Karpas-422 (cell line): ENCODE measurements at places on chromosomes 13 and 19.

- no peak overlapping the region for H3K4me3 ChIP-seq
- no peaks in the 10 kb centered on the region for H3K36me3 ChIP-seq
- no peaks in the 10 kb centered on the region for H3K27me3 ChIP-seq
- peaks cover 11% of the 10 kb centered on the region for H3K4me1 ChIP-seq
Observed at GRCh38 chr19:51123381-51123800, 1.3 kb upstream of the SIGLEC9 start.

DNA sequence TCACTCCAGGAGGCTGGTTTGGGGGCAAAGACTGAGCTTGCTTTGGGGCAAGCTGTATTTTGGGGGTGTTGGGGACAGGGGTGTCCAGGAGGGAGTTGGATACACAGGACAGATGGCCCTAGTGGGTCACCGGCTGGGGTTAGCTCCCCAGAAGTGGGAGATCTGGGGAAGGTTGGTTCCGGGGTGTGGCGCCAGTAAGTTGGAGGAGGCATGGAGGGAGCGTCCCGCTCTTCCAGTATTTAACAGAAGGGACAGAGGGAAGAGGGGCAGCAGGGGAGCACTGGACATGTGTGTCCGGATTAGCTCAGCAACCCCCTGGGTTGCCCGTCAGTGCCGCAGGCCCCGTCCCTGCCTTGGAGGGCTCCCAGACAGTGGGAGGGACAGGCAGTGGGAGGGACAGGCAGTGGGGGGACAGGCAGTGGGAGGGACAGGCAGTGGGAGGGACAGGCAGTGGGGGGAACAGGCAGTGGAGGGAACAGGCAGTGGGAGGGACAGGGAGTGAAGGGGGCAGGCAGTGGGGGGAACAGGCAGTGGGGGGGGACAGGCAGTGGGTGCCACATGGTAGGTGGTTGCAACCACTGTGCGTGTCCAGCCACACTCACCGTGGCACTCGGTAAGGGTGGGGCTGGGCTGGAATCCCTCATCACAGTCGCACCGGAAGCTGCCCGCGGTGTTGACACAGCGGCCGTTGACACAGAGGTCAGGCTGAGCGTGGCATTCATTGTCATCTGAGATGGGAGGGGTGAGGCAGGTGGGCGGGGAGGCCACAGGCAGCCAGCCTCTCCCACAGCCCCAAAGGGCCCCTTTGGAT is 33.2 kb downstream of the CCL25 start:
- no peak overlapping the region for H3K4me3 ChIP-seq
- H3K27ac ChIP-seq = no peak overlapping the region
- H3K36me3 ChIP-seq = 0 out of 2 replicates have a peak, but pooled peaks cover 4% of the 10 kb centered on the region
- no peak for DNase-seq
- H3K27me3 ChIP-seq = no peaks in the 10 kb centered on the region
- H3K4me1 ChIP-seq = no peaks in the 10 kb centered on the region

GRCh38 chr13:40330950-40331349 is 335.5 kb downstream of the FOXO1 start:
- no peak overlapping the region for H3K27ac ChIP-seq
- H3K27me3 ChIP-seq = no peaks in the 10 kb centered on the region
- H3K4me1 ChIP-seq = no peaks in the 10 kb centered on the region
- H3K36me3 ChIP-seq = no peaks in the 10 kb centered on the region
- H3K4me3 ChIP-seq = no peak overlapping the region
- no peak for DNase-seq

- no peaks in the 10 kb centered on the region for H3K4me1 ChIP-seq
- DNase-seq = no peak
- H3K36me3 ChIP-seq = no peaks in the 10 kb centered on the region
Observed at GRCh38 chr19:7863971-7864689, 10.1 kb downstream of the PRR36 start.

DNA sequence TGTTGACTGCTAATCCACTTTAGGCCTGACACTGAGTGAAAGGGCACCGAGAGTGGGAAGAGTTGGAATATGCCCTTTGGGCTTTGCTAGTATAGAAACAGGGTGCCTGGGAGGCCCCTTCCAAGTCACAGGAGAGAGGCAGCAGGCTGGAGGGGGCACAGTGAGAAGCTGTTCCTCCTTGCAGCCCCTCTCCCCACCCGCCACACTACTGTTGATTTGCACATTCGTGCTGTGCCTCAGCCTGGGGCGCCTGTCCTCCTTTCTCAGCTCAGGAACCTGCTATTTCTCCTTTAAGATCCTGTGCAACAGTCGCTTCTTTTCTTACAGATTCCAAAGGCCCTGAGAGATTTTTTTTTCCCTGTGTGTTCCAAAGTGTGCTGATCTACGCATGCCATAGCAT is 2.8 kb upstream of the B3GLCT start:
- no peaks in the 10 kb centered on the region for H3K36me3 ChIP-seq
- DNase-seq = no peak
- H3K27me3 ChIP-seq = no peaks in the 10 kb centered on the region; the same call in 1 of the 2 replicates
- no peak overlapping the region for H3K27ac ChIP-seq

- no peak overlapping the region for H3K27ac ChIP-seq
- H3K4me1 ChIP-seq = peaks cover 19% of the 10 kb centered on the region
- no peak for DNase-seq
- H3K4me3 ChIP-seq = no peak overlapping the region
- no peaks in the 10 kb centered on the region for H3K36me3 ChIP-seq
Observed at GRCh38 chr13:113158946-113159345, 498 bp downstream of the PROZ start.

DNA sequence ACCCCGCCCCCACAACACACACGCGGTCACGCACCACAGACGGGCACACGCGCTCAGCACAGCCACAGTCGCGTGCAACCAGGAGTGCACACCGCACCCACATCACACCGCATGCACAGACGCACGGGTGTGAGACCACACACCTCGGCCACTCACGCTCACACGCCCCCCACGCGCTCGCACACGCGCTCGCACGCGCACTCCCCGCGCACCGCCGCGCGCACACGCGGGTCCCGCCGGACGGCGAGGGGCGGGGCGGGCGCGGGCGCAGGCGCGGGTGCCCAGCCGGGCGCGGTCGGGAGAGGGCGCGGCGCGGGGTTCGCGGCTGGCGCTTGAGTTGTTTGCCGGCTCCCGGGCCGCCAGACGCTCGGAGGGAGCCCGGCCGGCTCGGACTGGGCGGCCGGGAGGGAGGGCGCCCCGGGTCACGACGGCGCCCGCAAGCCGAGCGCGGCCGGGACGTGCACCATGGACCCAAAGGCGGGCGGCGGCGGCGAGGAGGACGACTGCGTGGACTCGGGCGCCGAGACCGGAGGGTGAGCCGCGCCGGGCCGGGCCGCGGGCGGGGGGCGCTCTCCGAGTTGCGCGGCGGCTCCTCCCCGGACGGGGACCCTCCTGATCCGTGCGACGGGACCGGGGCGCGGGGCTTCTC is at the start of gene FAM124A:
TSS of gene FAM124A (plus strand) at position 362 of the 649 bp plus-strand sequence. CDS start at position 466, 104 bp downstream.
- H3K27ac ChIP-seq = no peak within 1 kb of the TSS
- no peaks in the 10 kb centered on the region for H3K4me1 ChIP-seq
- no peak for DNase-seq
- H3K4me3 ChIP-seq = no peak within 1 kb of the TSS

DNA sequence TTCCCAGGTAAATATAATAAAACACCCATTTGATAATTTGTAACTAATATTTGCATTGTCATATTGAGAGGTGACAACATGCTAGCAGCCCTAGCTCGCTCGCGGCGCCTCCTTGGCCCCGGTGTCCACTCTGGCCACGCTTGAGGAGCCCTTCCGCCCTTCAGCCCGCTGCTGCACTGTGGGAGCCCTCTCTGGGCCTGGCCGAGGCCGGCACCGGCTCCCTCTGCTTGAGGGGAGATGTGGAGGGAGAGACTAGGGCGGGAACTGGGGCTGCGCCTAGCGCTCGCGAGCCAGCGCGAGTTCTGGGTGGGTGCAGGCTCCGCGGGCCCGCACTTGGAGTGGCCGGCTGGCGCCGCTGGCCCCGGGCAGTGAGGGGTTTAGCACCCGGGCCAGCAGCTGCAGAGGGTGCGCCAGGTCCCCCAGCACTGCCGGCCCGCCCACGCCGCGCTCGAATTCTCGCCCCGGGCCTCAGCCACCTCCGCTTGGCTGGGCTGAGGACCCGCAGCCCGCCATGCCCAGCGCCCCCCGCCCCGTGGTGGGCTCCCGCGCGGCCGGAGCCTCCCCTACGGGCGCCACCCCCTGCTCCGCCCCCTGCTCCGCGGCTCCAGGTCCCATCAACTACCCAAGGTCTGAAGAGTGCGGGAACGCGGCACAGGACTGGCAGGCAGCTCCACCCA is 594.4 kb downstream of the SLITRK6 start:
- no peaks in the 10 kb centered on the region for H3K27me3 ChIP-seq
- no peak overlapping the region for H3K4me3 ChIP-seq
- no peaks in the 10 kb centered on the region for H3K4me1 ChIP-seq
- no peaks in the 10 kb centered on the region for H3K36me3 ChIP-seq

- no peaks in the 10 kb centered on the region for H3K27me3 ChIP-seq
- H3K36me3 ChIP-seq = peaks cover 7% of the 10 kb centered on the region; the same call in 1 of the 2 replicates
- DNase-seq = no peak
- no peak overlapping the region for H3K27ac ChIP-seq
Observed at GRCh38 chr19:35027851-35028599, 2.2 kb upstream of the SCN1B start.

GRCh38 chr19:13100031-13100588 is 2.5 kb downstream of the LYL1 start:
- H3K27me3 ChIP-seq = no peaks in the 10 kb centered on the region
- peaks cover 71% of the 10 kb centered on the region for H3K4me1 ChIP-seq
- peak; percentile 54 for DNase-seq
- no peak overlapping the region for H3K4me3 ChIP-seq
- H3K36me3 ChIP-seq = peaks cover 8% of the 10 kb centered on the region

- no peaks in the 10 kb centered on the region for H3K27me3 ChIP-seq
- H3K36me3 ChIP-seq = no peaks in the 10 kb centered on the region
- no peak for DNase-seq
- no peaks in the 10 kb centered on the region for H3K4me1 ChIP-seq
- H3K4me3 ChIP-seq = no peak overlapping the region
- no peak overlapping the region for H3K27ac ChIP-seq
Observed at GRCh38 chr13:73738626-73739025, 395.6 kb downstream of the KLF12 start.

GRCh38 chr19:17948514-17948900 is 15.7 kb downstream of the CCDC124 start:
- H3K27ac ChIP-seq = no peak overlapping the region
- H3K4me3 ChIP-seq = peak overlapping the region; percentile 63; the same call in 1 of the 2 replicates
- no peaks in the 10 kb centered on the region for H3K36me3 ChIP-seq
- DNase-seq = no peak

GRCh38 chr13:77388944-77389624 is 62.2 kb upstream of the MYCBP2 start:
- H3K27me3 ChIP-seq = no peaks in the 10 kb centered on the region
- no peaks in the 10 kb centered on the region for H3K4me1 ChIP-seq
- no peak overlapping the region for H3K4me3 ChIP-seq
- no peak overlapping the region for H3K27ac ChIP-seq
- no peaks in the 10 kb centered on the region for H3K36me3 ChIP-seq
- DNase-seq = no peak

DNA sequence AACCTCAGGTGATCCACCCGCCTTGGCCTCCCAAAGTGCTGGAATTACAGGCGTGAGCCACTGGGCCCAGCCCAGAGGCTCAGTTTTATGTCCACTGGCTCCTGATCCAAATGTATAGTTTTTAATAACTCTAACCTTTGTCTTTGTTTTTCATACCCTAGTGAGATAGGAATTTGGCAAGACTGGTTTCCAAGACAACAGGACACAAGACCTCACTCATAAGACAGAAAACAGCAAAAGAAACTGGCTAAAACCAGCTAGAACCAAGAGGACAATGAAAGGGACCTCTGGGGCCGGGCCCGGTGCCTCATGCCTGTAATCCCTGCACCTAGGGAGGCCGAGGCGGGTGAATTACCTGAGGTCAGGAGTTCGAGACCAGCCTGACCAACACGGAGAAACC is 27.6 kb downstream of the CPT1C start:
- peaks cover 6% of the 10 kb centered on the region; the same call in 1 of the 2 replicates for H3K4me1 ChIP-seq
- H3K27me3 ChIP-seq = no peaks in the 10 kb centered on the region
- peaks cover 3% of the 10 kb centered on the region; the same call in 1 of the 2 replicates for H3K36me3 ChIP-seq
- H3K4me3 ChIP-seq = peak overlapping the region; percentile 75; the same call in 1 of the 2 replicates

GRCh38 chr13:34064456-34065205 is 246.7 kb downstream of the RFC3 start:
- no peaks in the 10 kb centered on the region for H3K36me3 ChIP-seq
- no peak overlapping the region for H3K4me3 ChIP-seq
- H3K27me3 ChIP-seq = no peaks in the 10 kb centered on the region
- no peak for DNase-seq
- no peak overlapping the region for H3K27ac ChIP-seq

DNA sequence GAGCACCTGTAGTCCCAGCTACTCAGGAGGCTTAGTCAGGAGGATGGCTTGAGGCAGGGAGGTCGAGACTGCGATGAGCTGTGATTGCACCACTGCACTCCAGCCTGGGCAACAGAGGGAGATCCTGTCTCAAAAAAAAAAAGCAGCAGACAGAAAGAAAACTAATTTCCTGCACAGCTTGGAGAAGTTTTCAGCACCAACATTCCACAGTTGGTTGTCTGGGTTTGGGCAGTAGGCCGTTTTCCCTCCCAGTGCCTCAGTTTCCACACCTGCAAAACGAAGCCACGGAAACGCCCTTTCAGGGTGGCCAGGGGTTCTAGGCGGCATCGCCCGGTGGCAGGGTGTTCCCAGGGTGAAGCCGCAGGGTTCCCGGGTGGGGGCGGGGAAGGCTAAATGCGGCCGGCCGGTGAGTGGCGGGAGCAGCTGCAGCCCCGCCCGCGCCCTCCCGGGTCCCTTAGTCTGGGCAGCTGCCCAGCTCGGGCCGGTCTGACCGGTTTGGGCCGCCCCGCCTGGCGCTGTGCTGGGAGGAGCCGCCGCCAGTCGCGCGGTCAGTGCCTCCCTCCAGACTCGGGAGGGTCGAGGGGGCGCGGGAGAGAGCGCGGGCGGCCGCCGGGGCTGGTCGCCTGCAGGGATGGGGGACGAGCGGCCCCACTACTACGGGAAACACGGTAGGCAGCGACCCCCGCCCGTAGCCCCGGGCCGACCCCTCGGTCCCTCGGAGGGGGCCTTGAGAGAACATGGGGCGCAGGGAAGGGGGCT is at the start of gene SLC44A2:
TSS of gene SLC44A2 (plus strand) at position 551 of the 759 bp plus-strand sequence. CDS start at position 632, 81 bp downstream.
- H3K27me3 ChIP-seq = no peaks in the 10 kb centered on the region
- no peak within 1 kb of the TSS for H3K4me3 ChIP-seq
- no peak within 1 kb of the TSS for H3K27ac ChIP-seq
- DNase-seq = no peak

DNA sequence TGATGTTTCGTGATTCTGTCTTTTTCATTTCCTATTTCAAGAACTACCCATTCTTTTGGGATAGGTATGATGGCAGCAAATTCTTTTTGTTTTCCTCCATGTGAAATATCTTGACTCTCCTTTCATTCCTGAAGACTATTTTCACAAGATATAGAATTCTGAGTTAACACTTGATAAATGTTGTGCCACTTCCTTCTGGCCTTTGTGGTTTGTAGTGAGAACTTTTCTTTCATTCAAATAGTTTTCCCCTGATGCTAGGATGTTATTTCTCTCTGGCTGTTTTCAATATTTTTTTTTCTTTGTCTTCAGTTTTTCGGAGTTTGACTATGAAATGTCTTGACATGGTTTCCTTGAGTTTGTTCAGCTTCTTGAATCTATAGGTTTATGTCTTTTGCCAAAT is 8.3 kb upstream of the TUBGCP3 start:
- H3K36me3 ChIP-seq = no peaks in the 10 kb centered on the region
- H3K4me1 ChIP-seq = no peaks in the 10 kb centered on the region
- H3K27me3 ChIP-seq = no peaks in the 10 kb centered on the region; the same call in 1 of the 2 replicates
- DNase-seq = no peak
- H3K4me3 ChIP-seq = no peak overlapping the region

- H3K27ac ChIP-seq = no peak overlapping the region
- H3K4me1 ChIP-seq = no peaks in the 10 kb centered on the region
- no peak for DNase-seq
- H3K27me3 ChIP-seq = no peaks in the 10 kb centered on the region
- no peaks in the 10 kb centered on the region for H3K36me3 ChIP-seq
Observed at GRCh38 chr13:27583645-27584044, 36.7 kb downstream of the LNX2 start.
